ENCODE measurements at places on chromosomes 1 and 21.

DNA sequence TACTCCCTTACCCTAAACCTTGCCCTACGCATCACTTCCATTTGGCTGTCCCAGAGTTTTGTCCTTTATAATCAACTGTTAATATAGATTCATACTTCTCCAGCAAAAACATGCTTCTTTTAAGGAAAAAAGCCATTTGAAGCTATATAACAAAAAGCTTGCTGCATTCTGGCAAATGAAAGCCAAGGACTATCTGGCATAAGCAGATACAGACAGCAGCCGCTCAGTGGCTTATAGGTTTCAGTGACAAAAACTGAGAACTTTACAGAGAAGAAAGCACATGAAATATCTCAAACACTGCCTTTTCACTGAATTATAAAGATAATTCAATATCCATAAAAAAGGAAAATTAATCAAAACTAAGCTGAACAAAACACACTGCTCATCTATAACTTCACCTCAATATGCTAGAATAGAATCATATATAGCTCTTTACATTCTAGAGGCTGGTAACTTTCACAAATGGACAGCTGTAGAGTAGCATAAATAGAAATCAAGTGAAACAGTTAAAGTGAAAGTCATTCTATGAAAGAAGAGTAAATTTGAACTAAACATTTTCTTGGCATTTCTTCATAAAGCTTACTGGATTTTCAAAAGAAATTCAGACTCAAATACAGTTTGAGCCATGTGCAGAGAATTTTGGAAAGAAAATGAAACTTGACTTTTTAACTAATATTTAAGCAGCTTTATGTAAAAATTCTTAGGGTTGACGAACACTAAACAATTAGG, 19.6 kb downstream of the CDC42BPA start:
- no peak for DNase-seq

DNA sequence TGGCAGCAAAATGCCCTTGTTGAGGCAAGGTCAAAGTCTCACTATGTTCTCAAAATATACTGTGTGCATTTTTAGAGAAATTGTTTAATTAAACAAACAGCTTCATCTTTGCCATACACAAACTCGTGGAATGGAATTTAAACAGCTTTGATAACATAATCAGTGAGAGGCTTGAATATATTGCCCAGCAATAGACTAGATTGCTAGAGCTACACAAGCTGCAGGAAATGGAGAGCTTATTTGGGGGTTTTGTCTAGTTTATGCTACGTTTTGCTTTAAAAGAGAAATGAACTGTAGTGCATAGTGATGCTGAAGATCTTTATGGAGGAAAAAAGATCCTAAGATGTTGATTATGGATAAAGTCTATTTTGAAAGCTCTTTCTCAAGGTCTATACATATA, 166.8 kb upstream of the HMCN1 start:
- DNase-seq, result no peak

DNA sequence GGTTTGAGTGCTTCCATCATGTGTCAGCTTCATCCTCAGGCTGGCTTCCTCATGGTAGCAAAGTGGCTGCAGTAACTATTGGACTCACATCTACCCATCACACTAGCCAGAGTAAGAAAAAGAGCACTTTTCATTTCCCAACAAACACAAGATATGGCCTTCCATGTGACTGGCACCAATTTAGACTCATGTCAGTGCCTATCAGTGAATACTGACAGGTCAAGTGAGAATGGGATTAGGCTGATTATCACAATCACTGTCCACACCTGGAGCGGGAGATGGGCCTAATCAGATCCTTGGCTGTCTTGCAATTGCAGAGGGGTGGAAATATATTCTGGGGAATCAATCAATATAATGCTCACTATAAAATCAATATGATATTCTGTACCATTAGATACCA, 2.9 kb upstream of the RABGAP1L start:
- no peak for DNase-seq

DNA sequence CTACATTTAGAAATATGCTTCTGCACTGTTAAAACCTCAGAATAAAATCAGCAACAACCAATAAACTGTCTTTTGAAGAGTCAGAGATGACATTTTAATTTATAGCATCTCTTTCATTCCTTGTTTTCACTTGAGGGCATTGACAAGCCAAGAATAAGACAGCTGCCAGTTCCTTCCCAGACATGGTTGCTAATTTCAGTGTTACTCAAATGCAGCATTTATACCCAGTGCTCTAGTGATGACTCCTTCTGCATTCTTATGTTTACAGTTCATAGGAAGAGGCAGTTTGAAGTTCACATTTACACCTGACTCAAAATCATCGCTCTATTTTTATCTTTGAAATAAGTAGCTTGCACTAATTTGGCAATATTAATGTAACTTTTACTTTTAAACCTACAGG, 44.9 kb downstream of the PLA2G4A start:
- no peak for DNase-seq

DNA sequence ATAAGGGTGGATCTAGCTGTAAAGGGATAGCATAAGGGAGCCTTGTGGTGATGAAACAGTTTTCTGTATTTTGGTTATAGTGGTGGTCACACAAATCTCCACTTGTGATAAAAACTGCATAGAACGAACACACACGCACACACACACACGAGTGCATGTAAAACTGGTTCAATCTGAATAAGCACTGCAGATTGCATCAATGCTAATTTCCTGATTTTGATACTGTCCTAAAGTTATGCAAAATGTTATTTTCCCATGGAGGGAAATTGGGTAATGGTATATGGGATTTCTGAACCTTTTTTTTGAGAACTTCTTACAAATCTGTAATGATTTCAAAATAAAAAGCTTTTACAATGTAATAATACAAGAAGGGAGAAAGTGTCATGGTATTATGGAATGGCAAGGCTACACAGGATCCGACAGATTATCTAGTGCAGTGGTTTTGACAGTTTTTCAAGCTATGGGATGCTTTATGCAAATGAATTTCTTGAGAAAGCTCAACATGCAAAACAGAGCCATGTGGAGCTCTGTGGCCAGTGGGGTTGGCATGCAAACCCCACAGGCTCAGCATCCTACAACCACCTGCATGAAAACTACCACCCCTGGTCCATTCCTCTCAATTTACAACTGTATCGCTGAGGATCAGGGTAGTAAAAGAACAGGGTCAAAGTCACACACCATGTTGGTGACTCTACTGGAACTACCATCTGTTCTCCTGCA, 18.8 kb downstream of the SLC41A1 start:
- no peak for DNase-seq

GRCh38 chr1:11377001-11377583, 101.9 kb upstream of the DISP3 start:
- DNase-seq, result no peak

DNA sequence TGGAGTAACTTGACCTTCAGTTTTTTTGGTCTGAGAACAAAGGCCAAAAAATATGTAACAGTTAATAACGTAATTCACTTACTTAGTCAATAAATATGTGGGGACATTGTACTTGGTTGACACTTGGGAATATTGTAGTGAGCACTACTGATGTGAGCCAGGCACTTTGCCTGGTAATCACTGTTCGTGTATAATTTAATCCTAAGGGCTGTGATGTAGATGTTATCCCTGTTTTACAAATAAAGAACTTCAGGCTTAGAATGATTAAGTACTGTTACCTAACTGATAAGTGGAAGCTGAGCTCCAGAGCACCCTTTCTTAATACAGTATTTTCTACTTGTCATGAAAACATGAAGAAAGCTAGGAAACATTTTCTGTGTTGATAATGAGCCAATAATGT, 28.0 kb downstream of the PTBP2 start:
- DNase-seq, result no peak

- DNase-seq, result no peak
These were observed 36.5 kb downstream of the IVNS1ABP start for GRCh38 chr1:185280589-185280988.

GRCh38 chr1:60918867-60919266, 163.5 kb upstream of the NFIA start:
- DNase-seq, result no peak

Measured in activated CD4-positive, CD25-positive, alpha-beta regulatory T cell treated with anti-CD3 and anti-CD28 coated beads, Interleukin-2, amount 50 U/mL, for 72 hours (primary cell).